ENCODE measurements at places on chromosomes 5 and 9.

DNA sequence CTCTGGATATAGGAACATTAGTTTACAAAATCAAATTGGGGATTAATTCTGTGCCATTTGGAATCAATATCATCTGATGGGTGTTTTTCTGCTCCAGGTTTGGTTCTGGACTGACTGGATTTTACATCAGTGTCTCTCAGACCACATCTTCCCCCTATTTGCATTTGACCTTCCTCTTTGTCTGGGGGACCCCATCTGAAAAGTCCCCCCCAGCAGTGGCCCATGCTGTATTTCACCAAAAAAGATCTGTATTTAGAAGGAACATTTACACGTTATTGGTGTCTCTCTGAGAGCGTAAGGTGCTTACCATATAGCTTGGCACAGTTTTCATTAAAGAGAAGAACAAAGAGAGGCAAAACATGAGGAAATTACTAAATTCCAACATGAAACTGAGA is 215.6 kb upstream of the CLINT1 start:
- DNase-seq = no peak

DNA sequence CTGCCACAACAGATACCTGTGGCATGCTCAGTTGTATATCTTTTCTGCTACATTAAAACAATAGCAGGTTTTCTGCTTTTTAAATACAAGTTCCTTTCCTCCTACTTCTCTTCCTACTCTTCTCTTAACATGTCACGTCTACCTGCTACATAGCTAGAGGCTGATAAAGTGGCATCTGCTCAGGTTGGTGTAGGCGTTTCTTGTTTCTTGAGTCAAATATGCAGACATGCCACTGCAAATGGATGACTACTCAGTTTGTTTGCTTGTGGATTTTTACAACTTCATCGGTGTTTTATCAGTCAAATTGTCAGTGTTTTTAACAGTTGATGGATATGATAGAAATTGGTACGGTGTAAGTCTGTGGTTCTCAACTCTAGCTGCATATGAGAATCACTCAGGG is 525.7 kb downstream of the TLE4 start:
- no peak for DNase-seq

- peak; percentile 14 for DNase-seq
Measured at GRCh38 chr5:140569197-140569596, 4.6 kb downstream of the SLC35A4 start.

- DNase-seq = no peak
Measured at GRCh38 chr5:131684051-131684450, 49.0 kb upstream of the RAPGEF6 start.

GRCh38 chr9:105067895-105068580 is 140.1 kb upstream of the ABCA1 start:
- no peak for DNase-seq

- DNase-seq = no peak
Measured at GRCh38 chr5:138029501-138029900, 3.4 kb downstream of the FAM13B start.

- DNase-seq = peak; percentile 10
Measured at GRCh38 chr5:151523335-151523734, 67.8 kb downstream of the FAT2 start.

GRCh38 chr9:16705111-16705604 is 165.3 kb downstream of the BNC2 start:
- DNase-seq = no peak

GRCh38 chr5:175680020-175680419 is 22.1 kb downstream of the HRH2 start:
- no peak for DNase-seq

DNA sequence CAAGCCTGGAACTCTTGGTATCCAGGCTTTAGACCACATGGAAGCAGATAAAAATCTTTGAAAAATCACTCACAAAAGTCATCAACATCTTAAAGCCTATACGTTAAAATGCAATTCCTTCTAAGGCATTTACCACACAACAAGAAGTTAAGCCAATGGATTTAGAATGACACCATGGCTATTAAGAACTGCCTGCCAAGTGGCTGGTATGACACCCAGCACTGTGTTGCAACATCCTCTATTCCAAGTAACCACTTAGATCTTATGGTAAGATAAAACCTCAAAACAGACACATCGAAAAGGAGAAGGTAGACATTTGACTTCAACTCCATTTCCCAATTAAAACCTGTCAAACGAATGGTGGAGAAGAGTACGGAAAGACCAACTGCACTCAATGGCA is 344.2 kb upstream of the SLC30A5 start:
- DNase-seq = no peak

DNA sequence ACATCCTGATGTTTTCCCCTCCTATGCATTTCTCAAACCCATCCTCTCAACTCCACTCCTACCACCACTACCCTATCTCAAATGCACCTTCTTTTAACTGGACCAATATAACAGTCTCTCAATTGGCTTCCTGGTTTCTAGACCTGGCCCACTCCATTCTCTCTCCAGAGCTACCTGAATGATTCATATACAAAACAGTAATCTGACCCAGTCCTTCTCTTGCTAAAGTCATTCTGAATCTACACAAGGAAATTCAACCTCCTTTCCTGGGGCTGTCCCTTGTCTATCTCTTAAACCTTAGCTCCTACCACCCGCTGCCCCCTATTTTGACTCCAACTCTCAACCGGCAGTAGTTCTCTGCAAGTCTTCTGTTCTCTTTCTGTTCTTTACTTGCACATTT is 97.2 kb downstream of the PCSK1 start:
- DNase-seq = no peak

DNA sequence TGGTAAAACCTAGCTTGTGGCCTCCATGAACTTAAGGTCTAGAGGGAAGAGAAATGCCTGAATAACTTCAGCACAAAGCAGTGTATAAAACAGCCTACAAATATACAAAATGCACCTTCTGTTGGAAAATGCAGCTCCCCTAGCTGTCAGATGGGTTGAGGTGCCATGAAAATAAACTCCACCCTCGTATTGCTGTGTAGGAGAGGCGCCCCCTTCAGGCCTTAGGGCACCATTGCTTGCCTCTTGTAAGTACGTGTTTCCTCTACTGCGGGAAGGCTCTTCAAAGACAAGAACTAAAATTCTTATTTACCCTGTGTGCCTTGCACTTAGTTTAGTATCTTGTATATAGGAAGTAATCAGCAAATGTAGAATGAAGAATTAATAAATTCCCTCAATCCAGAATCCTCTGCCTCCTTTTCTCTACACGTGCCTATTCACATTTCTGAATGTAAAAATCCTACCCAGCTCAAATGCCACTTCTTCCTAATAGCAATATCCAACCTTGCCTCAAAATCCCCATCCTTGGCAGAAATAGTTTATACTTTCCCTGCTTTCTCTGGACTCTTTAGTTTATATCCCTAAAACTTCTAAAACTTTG is 393.7 kb upstream of the PDE4D start:
- DNase-seq = no peak

GRCh38 chr9:106324591-106325280 is 538.2 kb upstream of the ZNF462 start:
- no peak for DNase-seq

GRCh38 chr9:98775831-98776441 is 20.4 kb downstream of the ANKS6 start:
- DNase-seq = peak; percentile 13

- no peak for DNase-seq
Measured at GRCh38 chr9:134052491-134052890, 15.3 kb downstream of the BRD3 start.

GRCh38 chr5:17295671-17296070 is 78.2 kb downstream of the BASP1 start:
- DNase-seq = no peak

DNA sequence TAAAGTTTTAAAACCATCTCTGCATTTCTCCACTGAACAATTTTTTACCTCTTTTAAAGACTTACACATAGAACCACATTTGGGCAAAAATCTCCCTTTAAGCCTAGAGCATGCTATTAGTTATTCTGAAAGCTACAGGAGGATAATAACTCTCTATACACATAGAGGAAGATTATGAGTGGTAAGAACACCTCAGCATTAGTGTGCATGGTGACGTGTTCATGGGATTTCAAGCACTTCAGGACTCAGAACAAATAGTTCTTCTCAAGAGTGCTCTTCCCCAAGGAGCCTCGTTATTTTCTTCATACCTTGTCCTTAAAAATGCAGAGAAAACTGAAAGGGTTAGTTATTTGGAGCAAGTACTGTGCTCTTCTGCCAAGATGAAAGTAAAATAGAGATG is 256.9 kb upstream of the TUSC1 start:
- DNase-seq = no peak

GRCh38 chr5:41309275-41309674 is 95.9 kb upstream of the C6 start:
- DNase-seq = no peak

DNA sequence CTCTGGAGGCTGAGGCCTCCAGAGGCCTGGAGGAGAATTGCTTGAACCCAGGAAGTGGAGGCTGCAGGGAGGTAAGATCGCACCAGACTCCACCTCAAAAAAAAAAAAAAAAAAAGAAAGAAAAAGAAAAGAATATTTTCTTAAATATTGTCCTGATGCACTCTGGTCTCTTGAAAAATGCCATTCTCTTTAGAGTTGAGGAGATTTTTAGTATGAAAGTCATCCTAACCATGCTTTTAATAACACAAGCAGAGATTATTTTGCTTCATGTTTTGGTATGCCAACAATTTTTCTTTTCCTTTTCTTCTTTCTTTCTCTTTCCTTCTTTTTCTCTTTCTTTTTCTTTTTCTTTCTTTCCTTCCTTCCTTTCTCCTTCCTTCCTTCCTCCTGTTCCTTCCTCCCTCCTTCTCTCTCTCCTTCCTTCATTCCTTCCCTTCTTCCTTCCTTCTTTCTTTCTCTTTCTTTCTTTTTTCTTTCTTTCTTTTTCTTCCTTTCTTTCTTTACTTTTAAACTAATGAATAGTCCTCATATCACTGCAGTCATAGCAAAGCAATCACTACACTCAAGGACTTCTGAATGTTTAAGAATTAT is 116.9 kb upstream of the CCNH start:
- DNase-seq = no peak

GRCh38 chr9:27590651-27591050 is 17.4 kb upstream of the C9orf72 start:
- DNase-seq = no peak

DNA sequence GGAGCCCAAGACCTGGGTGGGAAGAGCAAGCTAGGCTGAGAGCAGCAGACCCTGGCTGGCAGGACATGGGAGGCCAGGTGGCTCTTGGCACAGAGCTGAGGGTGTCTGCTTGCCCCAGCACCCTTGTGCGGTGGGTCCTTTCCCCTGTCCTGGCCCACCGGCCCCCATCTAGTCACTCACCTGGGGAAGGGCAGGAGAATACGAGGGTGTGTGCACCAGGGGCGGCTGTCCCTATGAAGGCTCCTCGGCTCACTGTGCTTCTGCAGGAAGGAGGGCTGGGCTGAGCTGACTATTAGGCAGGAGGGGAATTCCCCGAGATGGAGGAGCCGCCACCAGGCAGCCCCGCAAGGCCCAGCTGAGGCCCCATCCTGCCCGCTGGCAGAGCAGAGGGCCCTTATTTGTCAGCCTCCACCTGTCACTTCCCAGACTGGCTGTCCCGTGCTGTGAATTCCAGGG is 6.1 kb upstream of the TNIP1 start:
- peak; percentile 65 for DNase-seq

GRCh38 chr9:81717747-81718077 is 28.4 kb upstream of the TLE1 start:
- DNase-seq = no peak

- peak; percentile 67 for DNase-seq
Measured at GRCh38 chr9:123322273-123323195, 33.5 kb upstream of the CRB2 start.

GRCh38 chr5:95620870-95621838 is 1.3 kb downstream of the GPR150 start:
- DNase-seq = peak; percentile 34

DNA sequence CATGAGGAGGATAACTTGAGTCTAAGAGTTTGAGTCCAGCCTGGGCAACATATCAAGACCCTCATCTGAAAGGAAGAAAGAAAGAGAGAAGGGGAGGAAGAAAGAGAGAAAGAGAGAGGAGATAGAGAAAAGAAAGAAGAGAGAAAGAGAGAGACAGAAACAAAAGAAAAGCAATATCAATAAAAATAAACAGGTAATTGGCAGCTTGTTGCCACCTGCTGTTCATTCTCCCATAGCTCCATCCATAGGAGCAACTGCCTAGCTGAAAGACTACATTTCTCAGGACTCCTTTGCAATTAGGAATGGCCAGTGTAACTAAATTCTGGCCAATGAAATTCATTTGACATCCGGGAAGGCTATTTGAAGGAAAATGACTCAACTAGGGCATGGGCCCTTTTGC is 4.6 kb upstream of the TTC39B start:
- DNase-seq = no peak

- no peak for DNase-seq
Measured at GRCh38 chr9:89154651-89155336, 23.8 kb downstream of the SHC3 start.

DNA sequence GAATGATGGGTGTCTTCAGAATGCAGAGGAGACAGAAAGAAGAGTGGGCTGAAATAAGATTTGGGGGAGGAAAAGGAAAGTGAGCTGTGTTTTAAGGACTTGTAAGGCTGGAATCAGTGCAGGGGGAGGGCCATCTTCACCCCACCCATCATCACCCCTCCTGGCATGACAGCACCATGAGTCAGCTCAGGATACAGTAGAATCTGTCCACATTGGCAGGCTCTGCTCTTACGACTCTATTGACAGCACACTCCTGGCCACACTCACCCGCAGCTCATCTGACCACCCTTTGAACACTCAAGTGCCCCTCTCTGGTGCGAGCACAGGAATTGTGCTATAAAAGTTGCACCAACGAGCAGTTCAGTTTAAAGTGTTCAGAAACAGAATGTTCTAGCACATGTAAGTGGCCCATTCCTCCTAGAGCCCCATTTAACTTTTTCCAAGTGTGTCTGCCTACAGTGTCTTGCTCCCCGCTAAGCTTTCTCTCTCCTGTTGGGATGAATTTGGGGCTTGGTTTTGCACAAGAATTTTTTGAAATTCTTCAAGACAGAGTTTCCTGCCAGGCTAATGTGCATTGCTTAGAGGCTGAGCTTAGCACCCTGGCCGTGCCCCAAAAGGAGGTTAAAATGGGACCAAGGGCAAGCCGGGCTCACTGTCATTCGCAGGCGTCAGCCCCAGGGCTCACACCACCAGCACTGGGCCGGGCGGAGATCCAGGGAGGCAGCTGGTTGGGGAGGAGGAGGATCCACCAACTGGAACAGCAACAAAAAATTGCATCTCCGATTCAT is 12.0 kb downstream of the ADRA1B start:
- no peak for DNase-seq

- no peak for DNase-seq
Measured at GRCh38 chr9:109901201-109901600, 121.2 kb downstream of the PALM2AKAP2 start.

- peak; percentile 83 for DNase-seq
Measured at GRCh38 chr5:134079748-134080581, 34.5 kb upstream of the TCF7 start.

DNA sequence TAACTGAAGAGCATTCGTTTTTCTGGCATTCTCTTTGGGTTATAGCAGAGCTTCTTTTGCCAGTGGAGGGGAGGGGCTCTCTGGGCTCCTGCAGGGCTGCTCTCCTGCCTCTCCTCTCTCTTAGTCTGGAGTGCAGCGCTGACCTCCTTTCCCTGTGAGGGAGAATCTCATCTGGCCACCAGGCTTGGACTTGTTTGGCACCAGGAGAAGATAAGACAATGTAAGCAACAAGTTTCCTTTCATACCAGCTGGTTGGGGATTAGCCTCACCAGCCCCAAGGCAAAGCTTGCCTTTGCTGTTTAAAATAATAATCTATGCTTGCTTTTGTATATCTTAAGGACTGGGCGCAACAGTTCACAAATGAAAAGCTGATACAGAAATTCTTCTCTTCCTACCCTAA is 196.4 kb downstream of the TLE4 start:
- no peak for DNase-seq

- no peak for DNase-seq
Measured at GRCh38 chr9:129109952-129110739, 447 bp downstream of the CRAT start.

GRCh38 chr9:83178717-83179116 is 115.8 kb upstream of the RASEF start:
- DNase-seq = no peak

Data from CD4-positive, alpha-beta T cell treated with Interleukin-6 at 100 ng/mL for 8 hours (primary cell).